ENCODE measurements at places on chromosomes 2 and 18.

GRCh38 chr18:64240316-64240715 is 91.4 kb upstream of the LINC00305 start:
- no peak for DNase-seq

GRCh38 chr2:171957061-171957460 is 34.8 kb downstream of the HAT1 start:
- DNase-seq = no peak

GRCh38 chr2:100291152-100291970 is 30.9 kb downstream of the LONRF2 start:
- DNase-seq = peak; percentile 100

GRCh38 chr2:174442546-174443510 is 44.0 kb downstream of the GPR155 start:
- DNase-seq = peak; percentile 83

DNA sequence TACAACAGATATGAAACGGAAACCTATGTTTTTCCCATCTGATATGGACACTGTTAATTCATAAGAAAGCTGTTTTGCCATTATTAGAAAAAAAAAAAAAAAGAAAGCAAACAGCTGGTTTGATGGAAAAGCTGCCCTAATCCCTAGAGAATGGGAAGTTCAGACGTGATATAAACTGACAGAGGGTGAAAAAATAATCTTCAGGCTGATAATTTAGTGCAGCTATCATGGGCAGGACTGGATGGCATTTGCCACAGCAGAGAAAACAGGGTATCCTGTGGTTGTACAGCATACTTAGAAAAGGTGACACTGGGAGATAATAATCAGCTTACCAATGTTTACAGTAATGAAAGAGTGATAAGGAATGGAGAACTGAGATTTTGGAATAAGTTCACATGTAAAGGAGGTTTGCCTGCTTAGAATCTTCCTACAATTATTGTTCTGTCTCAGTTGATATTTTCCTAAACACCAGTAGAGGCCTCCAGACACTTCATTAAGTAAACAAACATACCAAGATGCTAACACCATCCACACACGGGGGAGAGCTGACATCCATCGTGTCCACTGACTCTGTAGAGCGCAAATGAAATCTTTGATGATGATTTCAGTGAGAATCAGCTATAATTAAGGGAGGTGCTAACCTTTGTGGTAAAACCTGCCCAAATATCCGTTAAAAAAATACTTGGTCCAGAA is 211.6 kb upstream of the MMADHC start:
- peak; percentile 13 for DNase-seq

- DNase-seq = no peak
These were observed 73.8 kb upstream of the AGAP1 start for GRCh38 chr2:235419996-235420395.

DNA sequence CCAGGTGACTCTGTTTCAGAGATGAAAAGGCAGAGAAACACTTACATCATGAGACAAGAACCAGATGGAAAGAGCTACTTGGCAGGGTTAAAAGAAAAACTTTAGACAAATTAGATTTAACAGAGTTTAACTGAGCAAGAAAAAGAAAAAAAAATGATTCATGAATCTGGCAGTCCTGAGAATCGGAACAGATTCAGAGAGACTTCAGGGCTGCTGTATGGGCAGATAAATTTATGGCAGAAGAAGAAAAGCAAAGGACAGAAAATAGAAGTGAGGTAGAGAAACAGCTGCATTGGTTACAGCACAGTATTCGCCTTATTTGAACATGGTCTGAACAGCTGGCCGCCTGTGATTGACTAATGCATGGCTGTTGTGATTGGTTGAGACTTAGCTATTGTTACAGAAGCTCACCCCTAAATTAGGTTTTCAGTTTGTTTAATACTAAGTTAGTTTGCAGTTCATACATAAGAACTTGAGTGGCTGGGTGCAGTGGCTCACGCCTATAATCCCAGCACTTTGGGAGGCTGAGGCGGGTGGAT is 43.0 kb upstream of the RHOB start:
- no peak for DNase-seq

GRCh38 chr2:84338069-84338468 is 121.0 kb downstream of the SUCLG1 start:
- DNase-seq = no peak

DNA sequence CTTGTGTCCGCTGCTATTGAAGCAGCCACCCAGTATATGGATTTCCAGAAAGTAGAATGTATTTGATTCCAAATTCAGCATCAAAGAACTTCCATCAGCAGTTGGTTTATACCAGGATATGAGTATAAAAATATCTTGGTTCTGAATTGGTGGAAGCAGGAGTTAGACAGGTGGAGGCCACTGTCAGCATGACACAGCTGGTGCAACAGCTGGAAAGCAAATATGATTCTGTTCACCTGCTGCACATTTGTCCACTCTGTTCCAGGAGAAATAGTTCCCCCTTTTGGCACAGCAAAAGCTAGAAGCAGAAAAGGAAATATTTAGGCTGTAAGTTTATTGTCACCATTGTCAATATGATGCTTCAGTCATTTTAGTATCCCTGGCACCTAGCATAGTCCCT is 41.2 kb downstream of the KIAA2012 start:
- no peak for DNase-seq

DNA sequence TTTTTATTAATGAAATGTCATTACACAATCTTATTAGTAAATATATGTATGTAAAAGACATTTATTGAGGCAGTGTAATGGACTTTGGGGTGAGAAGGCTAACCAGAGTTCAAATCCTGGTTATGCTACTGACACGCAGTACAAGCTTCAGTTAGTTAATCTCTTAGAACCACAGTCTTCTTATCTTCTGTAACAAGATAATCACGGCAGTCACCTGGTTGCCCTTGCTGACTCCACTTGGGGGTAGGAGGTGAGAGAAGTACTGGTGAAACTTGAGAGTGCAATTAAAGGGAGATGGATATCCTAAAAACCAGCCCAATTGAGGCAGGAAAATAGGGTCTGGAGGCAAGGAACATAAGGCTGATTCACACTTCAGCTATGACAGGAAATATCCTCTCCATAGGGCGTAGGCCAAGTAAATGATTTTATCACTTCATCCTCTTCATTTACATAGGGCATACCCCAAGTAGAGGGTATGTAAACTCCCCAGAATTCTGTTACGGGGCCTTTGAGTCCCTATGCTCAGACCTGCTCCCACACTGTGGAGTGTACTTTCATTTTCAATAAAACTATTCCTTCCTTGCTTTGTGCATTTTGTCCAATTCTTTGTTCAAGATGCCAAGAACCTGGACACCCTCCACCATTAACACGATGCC is 21.3 kb downstream of the SKA1 start:
- no peak for DNase-seq

- DNase-seq = no peak
These were observed 778 bp downstream of the BBS5 start for GRCh38 chr2:169480079-169480465.

- DNase-seq = no peak
These were observed 65.0 kb upstream of the BOD1L2 start for GRCh38 chr18:57081899-57082298.

- DNase-seq = no peak
These were observed 123.4 kb downstream of the LAMA1 start for GRCh38 chr18:6994056-6994770.

DNA sequence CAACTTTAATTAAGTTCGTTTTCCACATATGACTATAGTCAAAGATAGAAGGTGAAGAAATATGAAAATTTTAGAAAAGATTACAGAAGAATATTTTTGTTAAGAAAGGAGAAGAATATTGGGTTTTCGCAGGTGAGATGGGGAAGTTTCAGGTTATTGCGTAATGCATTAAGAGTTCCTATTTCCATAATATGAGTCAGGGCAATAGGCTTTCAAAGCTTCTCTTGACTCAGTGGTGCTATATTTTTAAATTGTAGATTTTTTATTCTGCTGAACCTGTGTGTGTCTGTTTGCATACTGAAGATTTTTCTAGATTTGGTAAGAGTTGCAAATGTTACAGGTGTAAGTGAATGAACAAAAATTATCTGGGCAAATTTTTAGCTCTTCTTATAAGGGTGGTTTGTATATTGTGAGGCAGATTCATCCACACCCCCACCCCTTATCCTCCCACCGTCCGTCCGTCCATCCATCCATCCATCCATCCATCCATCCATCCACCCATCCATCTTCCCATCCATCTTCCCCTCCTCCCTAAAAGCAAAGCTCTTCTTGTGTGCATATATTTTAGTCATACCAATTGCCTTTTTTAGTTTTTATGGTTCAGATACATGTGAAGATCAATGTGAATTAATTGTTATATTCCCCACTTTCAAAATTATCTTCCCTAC is 69.6 kb downstream of the MYO1B start:
- no peak for DNase-seq

DNA sequence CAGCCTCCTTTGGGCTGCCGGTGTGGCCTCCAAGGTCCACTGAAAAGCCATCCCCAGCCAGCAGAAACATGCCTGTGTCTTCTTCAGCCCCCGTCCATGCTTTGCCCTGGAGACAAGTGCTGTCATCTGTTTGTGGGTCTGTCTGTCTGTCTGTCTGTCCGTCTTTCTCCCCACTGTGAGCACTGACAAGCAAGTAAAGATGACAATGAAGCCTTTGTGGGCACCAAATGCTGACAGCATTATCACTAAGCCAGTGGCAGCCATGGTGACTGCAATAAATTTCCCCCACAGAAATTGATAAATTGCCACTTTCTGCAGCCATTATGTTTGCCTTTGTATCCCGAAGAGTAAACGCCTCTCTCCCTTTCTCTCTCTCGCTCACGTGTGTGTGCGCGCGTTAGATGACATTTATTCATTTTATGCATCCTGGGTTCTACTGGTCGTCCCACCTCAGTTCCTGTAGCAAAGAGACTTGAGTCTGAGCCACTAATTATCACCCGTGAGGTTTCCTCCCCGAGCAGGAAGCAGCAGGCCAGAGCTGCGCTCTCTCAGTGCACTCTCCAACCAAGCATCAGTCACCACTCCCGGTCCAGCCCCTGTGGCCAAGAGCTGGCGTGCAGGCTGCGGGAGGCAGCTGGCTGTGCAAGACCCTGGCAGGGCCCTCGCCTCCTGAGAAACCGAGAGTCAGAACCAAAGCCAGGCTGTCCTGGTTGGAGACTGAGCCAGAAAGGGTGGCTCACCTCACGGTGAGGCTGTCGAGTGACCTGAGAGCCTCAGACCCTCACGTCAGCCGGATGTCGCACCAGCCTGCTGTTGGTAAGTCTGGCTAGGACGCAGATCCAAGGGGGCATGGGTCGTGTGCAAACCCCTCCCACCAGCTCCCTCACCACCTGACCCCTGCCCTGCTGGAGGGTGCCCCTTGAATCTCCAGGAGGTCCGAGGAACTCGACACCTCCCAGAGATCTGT is 6.9 kb downstream of the STEAP3 start:
- peak; percentile 65 for DNase-seq

DNA sequence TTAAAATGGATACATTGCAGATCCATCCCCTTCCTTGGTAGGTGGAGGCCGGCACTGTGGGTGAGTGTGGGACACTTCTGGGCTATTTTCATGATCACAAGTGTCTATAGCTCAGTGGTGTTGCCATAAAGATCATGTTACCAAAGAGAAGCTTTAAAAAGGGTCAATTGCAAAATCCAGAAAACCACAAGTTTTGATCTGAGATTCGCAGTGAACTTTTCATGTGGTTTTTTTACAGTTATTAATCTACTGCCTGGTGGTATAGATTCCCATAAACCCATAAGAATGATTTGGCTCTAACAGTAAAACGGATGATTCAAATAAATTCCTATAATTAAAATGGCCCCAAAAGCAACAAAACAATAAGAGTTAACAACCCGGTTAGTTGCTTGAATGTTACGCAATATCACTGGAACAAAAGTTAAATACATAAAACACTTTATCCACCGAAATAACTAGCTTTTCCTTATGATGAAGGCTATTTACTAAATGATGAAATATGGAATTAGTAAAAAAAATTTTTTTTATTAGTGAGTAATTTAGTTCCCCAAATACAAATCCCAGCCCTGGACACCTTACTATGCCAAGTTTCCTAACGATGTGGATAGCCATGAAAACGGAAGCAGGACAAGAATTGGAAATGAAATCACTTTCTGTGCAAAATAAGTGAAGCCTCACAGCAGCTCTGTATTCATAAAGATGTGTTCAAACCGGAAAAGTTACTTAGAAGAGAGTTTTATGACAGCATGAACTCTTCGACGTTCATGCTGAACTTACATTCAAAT is 95.6 kb upstream of the THOC1 start:
- peak; percentile 90 for DNase-seq

DNA sequence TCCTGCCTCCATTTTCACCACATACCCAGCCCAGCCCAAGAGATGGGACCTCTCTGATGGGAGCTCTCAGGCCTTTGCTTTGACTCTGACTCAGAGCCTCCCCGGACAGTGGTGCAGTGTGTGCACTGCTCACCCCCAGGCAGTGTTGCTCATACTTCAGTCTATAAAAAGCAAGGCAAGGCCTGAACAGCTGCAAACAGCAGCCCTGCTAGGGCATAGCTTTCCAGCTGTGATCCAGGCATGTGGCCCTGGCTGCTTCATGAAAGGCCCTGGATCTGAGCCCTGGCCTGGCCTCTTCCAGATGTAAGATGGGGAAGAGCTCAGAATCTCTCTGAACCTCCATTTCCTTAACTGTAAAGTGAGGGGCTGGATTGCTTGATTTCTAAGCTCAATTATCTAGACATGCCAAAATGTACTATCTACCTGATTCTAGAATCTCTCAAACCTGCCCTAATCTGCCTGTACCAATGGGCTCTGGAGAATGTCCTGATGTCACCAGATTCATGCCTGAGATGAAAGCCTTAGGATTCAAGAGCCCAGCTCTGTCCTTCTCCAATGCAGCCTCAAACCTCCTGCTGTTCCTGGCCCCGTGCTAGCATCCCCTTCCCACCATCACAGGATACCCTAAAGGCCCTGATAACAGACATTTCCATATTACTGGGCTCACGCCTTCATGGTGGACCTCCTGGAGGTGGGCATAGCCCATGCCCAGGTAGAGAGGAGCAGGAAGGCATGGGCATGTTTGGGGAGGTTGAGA is 206.9 kb downstream of the ARL4C start:
- peak; percentile 79 for DNase-seq

- DNase-seq = no peak
These were observed 281.6 kb upstream of the RGPD4 start for GRCh38 chr2:107545066-107545465.

DNA sequence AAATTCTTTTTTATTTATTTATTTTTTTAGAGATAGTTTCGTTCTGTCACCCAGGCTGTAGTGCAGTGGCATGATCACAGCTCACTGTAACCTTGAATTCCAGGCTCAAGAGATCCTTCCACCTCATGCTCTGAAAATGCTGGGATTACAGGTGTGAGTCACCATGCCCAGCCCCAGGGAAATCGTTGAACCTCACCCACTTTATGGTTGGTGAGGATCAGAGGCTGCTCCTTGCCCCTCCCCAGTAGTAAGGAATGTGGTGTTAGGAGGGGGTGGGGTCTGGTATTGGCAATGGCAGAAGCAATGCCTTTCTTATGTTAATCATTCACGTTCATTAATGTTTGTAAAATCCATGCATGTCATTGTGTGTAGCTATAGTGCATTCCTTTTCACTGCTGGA is 161.9 kb downstream of the SUCLG1 start:
- DNase-seq = no peak

DNA sequence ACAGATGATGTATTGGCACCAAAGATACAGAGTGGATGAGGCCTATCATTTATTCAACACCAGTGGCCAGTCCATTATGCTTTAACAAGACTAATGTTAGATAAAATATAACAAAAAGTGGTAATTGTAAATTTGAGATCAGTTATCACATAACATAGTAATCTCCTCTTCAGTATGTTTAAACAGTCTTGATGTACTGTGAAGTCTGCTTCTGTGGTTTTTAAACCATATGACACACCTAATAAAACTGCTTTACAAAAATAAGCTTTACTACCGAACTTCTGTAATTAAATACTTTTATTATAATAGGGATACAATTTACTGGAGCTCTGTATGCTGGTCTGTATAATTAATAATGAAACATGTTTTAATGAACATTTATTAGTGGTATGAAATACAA is 2156.1 kb upstream of the CELF4 start:
- peak; percentile 27 for DNase-seq

Measured in astrocyte (in vitro differentiated cells and primary cell).